Lung microvascular endothelial cell (primary cell): ENCODE measurements at places on chromosomes 16 and 17. TPM values are rescaled to one million over a fixed set of nuclear protein-coding genes. Genes with fewer than 3 reads are reported as not detected.

GRCh38 chr17:66523378-66524200 is 221.2 kb downstream of the PRKCA start:
- DNase-seq: no peak

- DNase-seq: no peak
Measured at GRCh38 chr16:57134982-57135381, 42.6 kb downstream of the CPNE2 start.

DNA sequence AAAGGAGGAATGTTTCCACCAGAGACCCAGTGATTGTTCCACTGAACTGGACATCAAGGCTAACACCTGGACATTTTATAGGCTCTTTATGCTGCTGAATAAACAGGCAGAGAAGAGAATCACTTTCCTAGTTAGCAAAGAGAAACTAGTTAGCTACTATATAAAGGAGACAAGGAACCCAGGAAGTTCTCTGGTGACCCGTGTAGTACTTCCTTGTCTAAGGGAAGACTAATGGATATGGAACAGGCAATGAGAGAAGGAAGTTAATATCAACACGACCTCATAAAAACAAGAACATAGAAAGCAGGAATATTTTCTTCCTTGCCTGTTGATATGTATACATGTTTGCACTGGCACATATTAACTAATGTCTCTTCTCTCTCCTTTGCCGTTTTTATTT is 30.8 kb upstream of the RPL38 start:
- no peak for DNase-seq

DNA sequence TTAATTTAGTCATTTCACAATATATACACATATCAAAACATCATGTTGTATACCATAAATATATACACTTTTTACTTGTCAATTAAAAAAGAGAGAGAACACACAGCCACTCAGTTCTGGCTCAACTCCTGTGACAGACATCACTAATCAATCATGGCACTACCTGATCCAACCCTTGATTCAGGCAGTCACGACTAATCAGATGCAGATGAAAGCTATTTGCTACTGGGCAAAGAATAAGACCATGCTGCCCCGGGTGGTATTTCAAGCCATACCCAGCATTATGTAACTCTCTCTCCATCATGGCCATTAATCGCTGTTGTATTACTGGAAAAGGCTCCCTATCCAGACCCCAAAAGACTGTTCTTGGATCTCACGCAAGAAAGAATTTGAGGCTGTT is 345.7 kb downstream of the HAPSTR1 start:
- peak; percentile 37 for DNase-seq

Gene CCL2
- total RNA-seq: 75.8 and 137 TPM in 2 replicates

Gene SPNS3
- 0.22 and 0.40 TPM in 2 replicates for total RNA-seq

Gene LGALS9
- 24.8 and 25.7 TPM in 2 replicates for total RNA-seq

Gene RNF222
- under 0.01 TPM in 1 of 2 replicates, not detected in the other for total RNA-seq
